Lower lobe of right lung (tissue), 2 donors: ENCODE measurements at places on chromosomes 12 and 14.

DNA sequence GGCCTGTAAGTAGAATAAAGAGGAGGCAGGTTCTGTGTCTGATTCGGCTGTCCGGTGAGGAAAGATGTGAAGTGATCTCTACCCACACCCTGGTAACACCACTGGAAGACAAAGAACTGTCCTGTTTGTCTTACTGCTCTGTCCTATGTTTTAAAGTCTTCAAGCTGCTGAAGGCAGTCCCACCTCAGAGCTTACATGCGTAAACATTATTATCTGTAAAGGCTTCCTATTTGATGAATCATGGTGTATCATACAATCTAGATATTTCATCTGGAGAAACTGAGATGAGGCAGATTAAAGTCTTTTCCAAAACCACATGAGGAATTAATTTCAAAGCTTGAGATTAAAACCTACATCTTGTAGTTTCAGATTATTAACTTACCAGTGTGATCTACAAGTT, 427.6 kb downstream of the ZFP36L1 start:
- DNase-seq = no peak

DNA sequence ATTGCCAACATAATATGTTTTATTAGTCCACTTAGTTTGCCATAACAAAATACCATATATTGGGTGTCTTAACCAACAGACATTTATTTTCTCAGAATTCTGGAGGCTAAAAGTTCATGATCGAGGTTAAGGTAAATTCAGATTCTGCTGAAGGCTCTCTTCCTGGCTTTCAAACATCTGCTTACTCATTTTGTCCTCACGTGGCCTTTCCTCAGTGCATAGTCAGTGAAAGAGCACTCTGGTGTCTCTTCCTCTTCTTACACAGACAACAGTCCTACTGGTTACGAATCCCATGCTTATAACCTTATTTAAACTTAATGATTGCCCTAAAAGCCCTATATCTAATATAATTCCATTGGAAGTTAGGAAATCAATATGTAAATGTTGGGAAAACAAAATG, 479.7 kb downstream of the FSCB start:
- no peak for DNase-seq

DNA sequence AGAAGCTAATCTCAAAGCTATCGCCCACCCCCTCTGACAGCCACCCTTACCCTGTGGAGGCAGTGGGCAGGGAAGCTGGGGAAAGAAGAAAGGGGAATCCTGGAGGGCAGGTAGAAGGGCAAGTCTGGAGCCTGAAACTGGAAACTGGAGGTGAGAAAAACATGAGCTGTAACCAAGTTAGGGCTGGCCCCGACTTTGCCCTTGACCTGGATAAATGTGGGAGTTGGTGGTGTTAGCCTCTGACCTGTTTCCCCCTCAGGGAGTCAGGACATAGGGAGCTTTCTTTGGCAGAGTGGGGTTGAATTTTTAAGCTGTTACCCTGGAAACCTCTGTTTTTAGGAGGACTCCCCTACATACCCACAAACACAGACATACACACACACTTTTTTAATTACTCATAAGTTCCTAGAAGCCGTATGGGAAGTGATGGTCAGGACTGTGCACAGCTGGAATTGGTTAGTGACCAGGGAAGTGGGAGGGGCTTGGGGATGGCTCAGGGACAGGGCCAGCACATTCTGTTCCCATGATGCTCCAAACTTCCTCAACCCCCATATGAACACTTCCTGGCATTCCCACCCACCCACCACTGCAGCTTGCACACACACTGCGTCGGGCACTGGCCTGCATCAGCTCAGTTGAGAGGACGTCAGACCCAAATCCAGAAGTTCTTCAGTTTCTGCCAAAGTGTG, 5.0 kb upstream of the MMP19 start:
- DNase-seq = peak; percentile 89

DNA sequence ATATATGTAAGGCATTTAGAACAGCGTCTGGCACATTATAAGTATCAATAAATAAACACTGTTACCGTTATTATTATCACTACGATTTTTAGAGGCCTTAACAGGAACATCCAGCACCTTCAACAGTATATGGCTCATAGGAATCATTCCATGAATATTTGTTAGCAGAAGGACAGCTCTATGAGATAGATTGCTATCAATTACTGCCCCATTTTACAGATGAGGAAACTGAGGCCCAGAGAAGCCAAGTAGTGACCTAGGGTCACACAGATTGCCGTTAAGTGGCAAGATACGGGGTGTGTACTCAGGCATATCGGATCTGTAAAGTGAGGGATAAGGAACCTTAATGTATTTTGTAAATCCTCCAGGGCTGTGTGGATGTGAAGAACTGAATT, 510 bp upstream of the PSMD9 start:
- no peak for DNase-seq

- DNase-seq = no peak
Observed at GRCh38 chr12:55955800-55956508, 9.9 kb downstream of the PMEL start.
